Natural killer cell (primary cell): ENCODE measurements at places on chromosomes 13 and 19. TPM values are rescaled to one million over a fixed set of nuclear protein-coding genes. Genes with fewer than 3 reads are reported as not detected.

GRCh38 chr19:43783636-43784035 is 2.9 kb upstream of the KCNN4 start:
- DNase-seq: no peak
- H3K4me1 ChIP-seq: peaks cover 32% of the 10 kb centered on the region
- H3K36me3 ChIP-seq: no peaks in the 10 kb centered on the region
- H3K27ac ChIP-seq: peak overlapping the region; percentile 55
- no peaks in the 10 kb centered on the region for H3K27me3 ChIP-seq

The SYNE4 gene
- 2.6 TPM for total RNA-seq

DNA sequence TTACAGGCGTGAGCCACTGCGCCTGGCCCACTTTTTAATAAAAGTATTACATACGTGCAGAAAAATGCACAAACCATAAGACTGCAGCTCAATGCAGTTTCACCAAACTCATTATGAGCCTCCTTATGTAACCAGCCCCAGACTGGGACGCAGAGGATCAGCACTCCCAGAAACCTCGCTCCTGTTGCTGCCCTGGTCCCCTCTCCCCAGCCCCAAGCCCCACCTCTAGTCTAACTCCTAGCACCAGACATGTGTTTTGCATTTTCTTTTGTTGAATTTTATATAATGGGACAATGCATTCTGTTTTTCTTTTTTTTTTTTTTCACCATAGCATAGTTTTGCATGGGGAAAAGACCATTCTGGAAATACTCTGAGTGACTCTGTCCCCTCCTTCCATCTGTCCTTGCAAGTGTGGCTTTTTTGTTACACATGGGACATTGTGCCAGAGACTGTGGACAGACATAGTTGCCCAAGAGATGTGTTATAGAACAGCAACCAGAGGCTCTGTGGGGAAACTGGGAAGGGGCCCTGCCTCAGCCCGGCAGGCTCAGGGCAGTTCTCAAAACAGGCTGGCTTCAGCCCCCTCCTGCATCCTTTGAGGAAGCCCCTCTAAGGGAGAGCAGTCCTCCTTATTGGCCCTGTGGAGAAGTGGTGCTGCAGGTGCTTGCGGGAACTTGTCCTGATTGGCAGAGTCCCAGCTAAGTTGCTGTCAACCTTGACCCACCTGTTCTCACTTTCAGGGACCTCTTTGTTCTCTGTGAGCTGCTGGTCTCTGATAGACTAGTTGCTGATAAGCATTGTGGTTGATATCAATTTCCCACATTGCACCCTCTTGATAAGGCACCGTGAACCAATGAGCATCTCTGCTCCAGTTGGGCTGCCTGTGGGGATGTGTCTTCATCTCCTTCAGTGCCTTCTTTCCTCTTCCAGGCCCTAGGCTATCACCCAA is 13.8 kb upstream of the OLFM4 start:
- H3K4me3 ChIP-seq: no peak overlapping the region
- DNase-seq: no peak
- no peaks in the 10 kb centered on the region for H3K27me3 ChIP-seq
- H3K27ac ChIP-seq: no peak overlapping the region
- no peaks in the 10 kb centered on the region for H3K4me1 ChIP-seq

DNA sequence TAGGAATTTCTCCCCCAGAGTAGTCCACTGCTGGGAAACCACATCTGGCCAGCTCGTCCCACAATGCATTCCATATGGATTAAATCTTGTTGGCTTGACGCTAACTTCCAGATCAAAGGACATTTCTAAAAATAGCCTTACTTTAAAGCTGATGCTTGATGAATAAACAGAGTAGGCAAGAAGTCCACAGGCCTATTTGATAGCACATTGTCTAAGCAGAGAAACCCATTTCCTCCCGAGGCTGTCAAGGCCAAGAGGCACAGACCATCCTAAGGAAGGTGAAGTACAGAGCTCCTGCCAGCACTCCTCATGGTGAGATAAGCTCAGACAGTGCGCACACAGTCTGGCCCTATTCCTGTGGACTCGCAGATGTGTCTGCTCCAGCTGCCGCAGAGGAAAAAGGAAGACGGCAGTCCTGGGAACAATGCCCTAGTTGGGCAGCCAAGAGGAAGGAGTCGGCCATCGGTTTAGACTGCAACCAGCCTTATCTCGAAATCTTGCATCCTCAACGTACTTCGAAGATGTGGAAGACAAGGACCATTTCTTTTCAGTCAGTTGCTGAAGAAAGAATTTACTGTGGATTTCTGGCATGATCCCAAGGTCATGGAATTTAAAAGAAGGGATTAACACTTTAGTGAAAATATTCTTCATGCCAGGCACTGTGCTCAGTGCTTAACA is 156.8 kb downstream of the RGCC start:
- H3K27ac ChIP-seq: no peak overlapping the region
- peaks cover 18% of the 10 kb centered on the region for H3K36me3 ChIP-seq
- no peak overlapping the region for H3K4me3 ChIP-seq
- no peak for DNase-seq
- H3K27me3 ChIP-seq: no peaks in the 10 kb centered on the region

DNA sequence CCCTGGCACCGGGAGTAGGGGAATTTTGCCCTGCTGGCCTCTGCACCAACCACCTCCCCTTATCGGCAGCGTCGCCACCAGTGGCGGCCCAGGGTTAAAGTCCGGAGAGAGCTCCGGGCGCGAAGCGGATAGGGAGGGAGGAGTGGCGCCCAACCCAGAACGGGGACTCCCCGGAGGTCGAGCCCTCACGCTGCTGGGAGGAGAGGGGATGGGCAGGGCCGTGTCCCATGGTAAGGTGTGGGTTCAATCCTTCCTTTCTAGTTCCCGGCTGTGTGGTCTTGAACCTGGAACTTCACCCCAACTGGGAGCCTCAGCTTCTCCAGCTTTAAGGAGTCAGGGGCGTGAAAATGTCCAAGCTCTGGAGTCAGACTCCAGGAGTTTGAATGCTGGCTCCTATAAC is 23.3 kb upstream of the BCL3 start:
- H3K36me3 ChIP-seq: no peaks in the 10 kb centered on the region
- peaks cover 48% of the 10 kb centered on the region for H3K4me1 ChIP-seq
- no peak overlapping the region for H3K4me3 ChIP-seq
- no peak for DNase-seq

GRCh38 chr13:101955764-101956163 is 446.1 kb downstream of the FGF14 start:
- no peaks in the 10 kb centered on the region for H3K27me3 ChIP-seq
- no peak for DNase-seq
- no peaks in the 10 kb centered on the region for H3K36me3 ChIP-seq
- H3K4me3 ChIP-seq: no peak overlapping the region
- H3K4me1 ChIP-seq: no peaks in the 10 kb centered on the region

DNA sequence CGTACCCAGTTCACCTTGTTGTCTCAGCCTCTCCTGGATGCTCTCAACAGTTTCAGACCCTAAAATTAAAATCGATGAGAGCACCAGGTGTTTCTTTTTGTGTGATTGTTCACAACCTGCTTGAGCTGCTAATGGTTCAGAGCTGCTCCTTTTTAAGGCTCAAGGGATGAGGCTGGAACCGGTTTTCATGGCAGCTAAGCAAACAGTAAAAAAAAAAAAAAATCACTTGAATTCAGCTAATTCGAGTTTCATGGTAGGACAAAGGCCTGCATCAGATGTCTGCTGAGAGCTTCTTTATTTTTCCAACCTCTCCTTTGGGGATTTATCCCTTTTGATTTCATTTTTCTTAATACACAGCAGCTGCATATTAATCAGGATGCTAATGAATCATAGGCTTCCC is 6.5 kb downstream of the SYCE2 start:
- peaks cover 20% of the 10 kb centered on the region for H3K4me1 ChIP-seq
- no peaks in the 10 kb centered on the region for H3K27me3 ChIP-seq
- DNase-seq: no peak
- no peaks in the 10 kb centered on the region for H3K36me3 ChIP-seq

DNA sequence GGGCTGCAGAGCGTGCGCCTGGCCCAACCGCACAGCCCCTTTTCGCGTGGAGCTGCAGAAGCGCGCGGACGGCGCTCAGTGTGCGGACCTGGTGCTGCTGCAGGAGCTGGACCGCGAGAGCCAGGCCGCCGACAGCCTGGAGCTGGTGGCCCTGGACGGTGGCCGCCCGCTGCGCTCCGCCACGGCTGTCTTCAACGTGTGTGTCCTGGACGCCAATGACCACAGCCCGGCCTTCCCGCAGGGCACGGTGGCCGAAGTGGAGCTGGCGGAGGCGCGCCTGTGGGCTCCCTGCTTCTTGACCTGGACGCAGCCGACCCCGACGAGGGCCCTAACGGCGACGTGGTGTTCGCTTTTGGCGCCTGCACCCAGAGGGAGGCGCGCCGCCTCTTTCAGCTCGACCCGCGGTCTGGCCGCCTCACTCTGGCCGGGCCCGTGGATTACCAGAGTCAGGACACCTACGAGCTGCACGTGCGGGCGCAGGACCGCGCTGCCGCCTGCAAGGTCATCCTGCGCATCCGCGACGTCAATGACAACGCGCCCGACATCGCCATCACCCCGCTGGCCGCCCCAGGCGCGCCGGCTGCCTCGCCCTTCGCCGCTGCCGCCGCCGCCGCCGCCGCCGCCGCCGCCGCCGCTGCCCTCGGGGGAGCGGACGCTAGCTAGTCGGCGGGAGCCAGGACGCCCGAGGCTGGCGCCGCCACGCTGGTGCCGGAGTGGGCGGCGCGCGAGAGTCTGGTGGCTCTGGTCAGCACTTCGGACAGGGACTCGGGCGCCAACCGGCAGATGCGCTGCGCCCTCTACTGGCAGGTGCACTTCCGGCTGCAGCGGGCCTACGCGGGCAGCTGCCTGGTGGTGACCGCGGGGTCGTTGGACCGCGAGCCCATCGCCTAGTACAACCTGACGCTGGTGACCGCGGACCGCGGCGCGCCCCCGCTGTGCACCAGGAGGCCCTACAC is 172.2 kb downstream of the OLFM4 start:
- H3K27ac ChIP-seq: no peak overlapping the region
- peaks cover 2% of the 10 kb centered on the region for H3K27me3 ChIP-seq
- no peak for DNase-seq
- no peaks in the 10 kb centered on the region for H3K36me3 ChIP-seq

DNA sequence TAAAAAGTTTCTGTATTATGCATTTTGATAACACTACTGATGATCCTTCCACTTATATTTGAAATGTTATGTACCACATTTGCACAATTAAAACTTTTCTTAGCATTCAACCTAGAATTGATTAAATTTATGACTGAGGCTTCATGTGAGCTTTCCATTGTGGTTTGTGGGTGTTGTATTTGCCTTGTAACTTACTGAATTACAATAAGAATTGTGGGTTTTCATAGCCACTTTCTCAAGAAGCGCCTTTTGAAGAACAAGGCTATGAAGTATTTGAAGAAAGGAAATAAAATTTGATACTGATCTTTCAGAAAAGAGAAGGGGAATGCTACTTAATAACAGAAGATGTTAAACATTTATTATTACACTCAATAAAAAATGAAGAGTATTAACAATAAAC is 7.0 kb upstream of the TEX26 start:
- H3K27me3 ChIP-seq: no peaks in the 10 kb centered on the region
- H3K27ac ChIP-seq: no peak overlapping the region
- no peaks in the 10 kb centered on the region for H3K4me1 ChIP-seq
- no peak overlapping the region for H3K4me3 ChIP-seq
- DNase-seq: no peak

- H3K27ac ChIP-seq: no peak overlapping the region
- H3K4me3 ChIP-seq: no peak overlapping the region
- no peaks in the 10 kb centered on the region for H3K36me3 ChIP-seq
- H3K27me3 ChIP-seq: peaks cover 40% of the 10 kb centered on the region
Observed at GRCh38 chr13:50676602-50677001, 166.9 kb downstream of the DLEU7 start.

DNA sequence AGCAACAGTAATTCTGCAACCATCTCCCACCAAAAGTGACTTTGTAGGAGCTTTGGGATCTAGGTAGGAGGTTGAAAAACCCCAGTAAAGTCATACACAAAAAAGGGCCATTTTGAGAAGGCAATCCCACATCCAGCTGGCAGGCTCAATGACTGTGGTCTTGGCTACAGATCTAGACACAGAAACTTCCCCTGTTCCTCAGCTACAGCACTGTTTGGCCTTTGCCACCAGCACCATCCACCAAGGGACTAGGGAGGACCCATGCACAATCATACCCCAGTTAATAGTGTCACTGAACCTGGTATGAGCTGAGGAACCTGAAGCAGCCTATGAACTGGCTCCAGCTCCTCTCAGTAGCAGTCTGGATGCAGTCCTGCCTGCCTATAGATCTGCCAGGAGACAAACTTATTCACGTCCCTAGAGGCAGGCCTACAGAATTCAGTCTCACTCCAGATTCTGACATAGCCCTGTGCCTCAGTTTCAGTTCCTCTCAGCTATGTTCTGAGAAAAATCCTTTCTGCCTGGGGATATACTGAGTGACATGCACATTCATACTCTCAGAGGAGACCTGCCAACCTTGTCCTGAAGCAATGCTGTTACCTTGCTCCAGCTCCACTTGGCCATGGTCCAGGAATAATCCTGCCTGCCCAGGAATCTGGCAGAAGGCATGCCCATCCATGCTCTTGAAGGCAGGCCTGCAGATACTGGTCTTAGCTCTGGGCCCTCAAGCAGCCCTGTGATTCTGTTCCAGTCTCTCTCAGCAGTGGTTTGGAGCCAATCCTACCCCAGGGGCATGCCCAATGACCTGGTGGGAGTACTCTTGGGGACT is 2048.3 kb upstream of the PCDH20 start:
- no peaks in the 10 kb centered on the region for H3K4me1 ChIP-seq
- no peaks in the 10 kb centered on the region for H3K27me3 ChIP-seq
- H3K4me3 ChIP-seq: no peak overlapping the region
- H3K27ac ChIP-seq: no peak overlapping the region
- no peak for DNase-seq
- H3K36me3 ChIP-seq: no peaks in the 10 kb centered on the region

DNA sequence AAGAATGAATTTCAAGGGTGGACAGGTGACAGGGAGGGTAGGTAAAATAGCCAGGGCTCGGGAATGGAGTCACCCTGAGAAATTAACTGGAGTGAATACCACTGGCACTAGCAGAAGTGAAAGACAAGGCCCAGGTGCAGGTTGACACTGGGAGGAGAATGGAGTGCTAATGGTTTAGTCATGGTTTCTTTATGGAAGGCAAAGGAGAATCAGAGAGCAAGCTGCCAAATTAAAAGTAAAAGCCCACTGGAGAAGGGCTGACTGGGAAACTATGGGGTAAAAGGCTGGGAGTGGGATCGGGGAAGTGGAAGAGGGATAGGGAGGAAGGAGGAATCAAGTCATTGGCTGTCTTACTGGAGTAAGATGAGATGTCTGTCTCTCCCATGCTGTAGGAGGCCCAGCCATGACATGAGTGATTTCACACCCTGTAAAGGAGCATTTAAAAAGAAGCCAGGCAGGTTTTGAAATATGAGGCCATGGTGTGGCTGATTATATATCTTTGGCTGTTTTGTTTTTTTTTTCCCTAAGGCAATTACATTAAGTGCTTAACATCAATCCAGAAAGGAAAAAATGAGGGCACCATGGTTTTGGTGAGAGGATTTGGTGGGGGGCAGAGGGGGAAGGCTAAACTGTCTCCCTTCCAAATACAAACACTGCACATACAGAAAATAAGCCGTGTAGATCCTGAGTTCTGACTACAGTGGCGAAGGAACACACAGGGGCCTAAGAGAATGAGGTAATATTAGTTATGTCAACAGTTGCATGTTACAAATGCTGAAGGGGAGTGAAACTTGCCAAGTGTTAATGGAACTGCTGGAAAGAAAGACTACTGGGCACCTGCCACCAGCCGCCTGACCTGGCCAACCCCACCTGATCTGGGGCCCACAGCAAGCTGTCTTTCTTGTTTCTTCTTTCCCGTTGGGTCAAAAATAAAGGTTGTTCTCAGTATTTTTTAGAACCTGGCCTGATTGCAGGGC is 183.5 kb upstream of the TSC22D1 start:
- H3K36me3 ChIP-seq: no peaks in the 10 kb centered on the region
- H3K4me3 ChIP-seq: no peak overlapping the region
- no peaks in the 10 kb centered on the region for H3K27me3 ChIP-seq
